ENCODE measurements at places on chromosomes 1 and 21.

- DNase-seq, result peak; percentile 28
These were observed 238.0 kb upstream of the TMEM51 start for GRCh38 chr1:14915356-14916054.

DNA sequence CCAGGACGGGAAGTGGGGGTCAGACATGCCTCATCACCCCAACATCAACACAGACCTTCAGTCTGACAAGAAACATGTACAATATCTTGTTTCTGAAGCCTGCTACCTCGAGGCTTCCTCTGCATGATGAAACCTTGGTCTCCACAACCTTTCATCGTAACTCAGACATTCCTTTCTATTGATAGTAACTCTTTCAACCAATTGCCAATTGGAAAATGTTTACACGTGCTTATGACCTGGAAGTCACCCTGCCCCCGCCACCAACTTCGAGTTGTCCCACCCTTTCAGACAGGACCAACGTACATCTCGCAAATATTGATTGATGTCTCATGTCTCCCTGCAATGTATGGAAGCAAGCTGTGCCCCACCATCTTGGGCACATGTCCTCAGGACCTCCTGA is 159.5 kb downstream of the ETS2 start:
- no peak for DNase-seq

- no peak for DNase-seq
These were observed 72.1 kb downstream of the RGS13 start for GRCh38 chr1:192707978-192708547.

GRCh38 chr1:11453742-11454491 is 25.0 kb upstream of the DISP3 start:
- DNase-seq, result no peak

GRCh38 chr1:175197531-175197930 is 5.0 kb upstream of the KIAA0040 start:
- DNase-seq, result no peak

- no peak for DNase-seq
These were observed 411.2 kb upstream of the CAMK1G start for GRCh38 chr1:209172286-209172685.

- DNase-seq, result no peak
These were observed 68.7 kb downstream of the GALNT2 start for GRCh38 chr1:230135726-230136125.

- no peak for DNase-seq
These were observed 37.2 kb upstream of the CRNN start for GRCh38 chr1:152451254-152451653.

DNA sequence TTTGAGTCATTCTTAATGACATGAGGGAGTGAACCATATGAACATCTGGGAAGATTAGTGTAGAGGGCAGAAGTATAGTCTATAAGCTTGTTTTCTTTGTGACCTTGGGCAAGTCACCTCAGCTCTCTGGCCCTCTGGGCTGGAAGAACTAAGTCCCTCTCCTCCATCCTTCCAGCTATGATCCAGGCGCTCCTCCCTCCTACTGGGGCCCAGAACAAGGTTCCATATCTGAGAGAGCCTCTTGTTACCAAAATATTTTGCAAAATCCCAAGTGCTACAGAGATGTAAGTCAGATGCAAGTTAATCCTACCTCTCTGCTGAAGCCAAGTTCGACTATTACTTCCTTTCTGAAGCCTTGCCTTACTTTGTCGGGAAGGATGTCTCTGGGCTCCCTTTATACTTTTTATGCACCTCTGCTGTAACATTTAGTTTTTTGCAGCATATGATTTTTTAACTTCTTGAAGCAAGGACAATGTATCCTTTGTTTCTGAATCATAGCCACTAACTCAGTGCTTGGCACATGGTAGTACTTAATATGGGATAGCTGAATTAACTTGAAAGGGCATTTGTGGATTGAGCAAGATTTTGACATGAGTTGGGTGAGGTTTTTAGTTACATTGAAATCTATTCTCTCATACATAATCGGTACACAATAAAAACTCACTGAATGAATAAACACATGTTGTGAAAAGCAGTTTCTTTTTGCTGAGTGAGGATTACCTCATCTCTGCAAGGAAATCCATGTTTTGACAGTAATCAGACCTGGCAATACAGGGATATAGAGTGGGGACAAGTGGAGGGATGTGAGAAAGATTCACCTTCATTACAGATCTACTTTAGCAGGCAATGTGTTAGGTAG is 54.7 kb upstream of the BEND5 start:
- DNase-seq, result no peak

DNA sequence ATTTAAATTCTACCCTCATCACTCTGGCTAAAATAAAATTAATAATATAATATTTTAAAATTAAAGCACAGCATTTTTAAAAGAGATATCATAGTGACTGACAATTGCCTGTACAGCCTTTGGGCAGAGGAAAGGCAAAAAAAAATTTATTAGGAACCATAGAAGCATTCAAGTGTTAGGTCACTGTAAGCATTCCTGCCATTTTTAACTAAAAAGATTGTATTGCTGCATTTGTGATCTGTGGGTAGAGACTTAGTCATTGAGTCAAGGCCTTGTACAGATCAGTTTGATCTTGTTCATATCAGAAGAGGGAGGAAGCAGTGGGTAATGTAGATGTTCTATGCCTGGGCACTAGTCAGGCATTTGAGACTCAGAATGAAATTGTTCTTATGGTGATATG is 109.9 kb downstream of the LYPLAL1 start:
- no peak for DNase-seq

GRCh38 chr1:35594005-35594760 is 21.1 kb downstream of the TFAP2E start:
- no peak for DNase-seq

DNA sequence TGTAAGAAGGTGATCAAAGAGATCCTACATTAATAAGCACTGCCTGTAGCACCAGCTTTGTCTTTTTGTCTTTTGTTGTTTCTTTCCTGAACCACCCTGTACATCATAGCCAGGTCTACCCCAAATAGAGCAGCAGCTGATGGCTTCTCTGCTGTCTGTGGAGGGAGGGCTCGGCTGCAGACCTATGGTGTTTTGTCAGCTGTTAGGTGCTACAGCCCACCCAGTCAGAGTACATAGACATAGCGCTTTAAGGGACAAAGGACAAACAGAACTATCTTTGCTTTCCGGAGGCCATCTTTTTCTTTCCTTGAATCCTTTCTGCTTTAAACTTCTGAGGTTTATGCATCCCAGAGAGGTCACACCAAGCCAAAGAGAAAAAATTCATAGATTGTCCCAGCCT is 258.1 kb downstream of the ZNF648 start:
- no peak for DNase-seq

GRCh38 chr1:227299241-227299627 is 19.1 kb downstream of the CDC42BPA start:
- no peak for DNase-seq

- no peak for DNase-seq
These were observed 293.1 kb downstream of the USP25 start for GRCh38 chr21:16022921-16023320.
